ENCODE measurements at places on chromosomes 2 and 18.

DNA sequence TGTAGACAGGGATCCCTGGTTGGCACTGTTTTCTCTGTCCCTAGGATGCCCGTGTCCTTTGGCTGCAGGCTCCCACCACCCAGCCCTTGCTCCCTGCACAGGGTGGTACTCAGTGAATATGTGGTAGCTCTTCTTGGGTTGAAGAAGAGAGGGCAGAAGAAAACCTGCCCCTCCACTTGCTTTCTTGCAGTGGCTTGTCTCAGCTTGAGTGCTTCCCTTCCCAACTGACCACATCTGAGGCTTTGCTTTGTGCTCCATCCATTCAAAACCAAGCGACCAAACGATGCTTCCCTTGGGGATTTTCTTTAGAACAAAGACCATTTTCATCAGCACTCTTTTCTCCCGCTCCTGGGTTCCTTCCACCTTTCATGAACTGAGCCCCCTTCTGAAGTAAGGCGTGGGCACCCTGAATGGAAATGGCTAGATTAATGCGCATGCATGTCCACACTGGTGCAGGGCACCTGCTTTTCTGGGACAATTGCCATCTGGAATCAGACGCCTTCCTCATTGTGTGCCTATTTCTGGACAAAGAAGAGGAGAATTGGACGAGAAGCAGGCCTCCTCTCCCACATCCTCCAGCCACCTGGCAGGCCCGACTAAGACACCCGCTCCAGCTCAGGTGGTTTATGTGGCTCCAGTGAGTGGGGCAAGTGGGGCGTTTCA, 59.1 kb downstream of the ARL4C start:
- DNase-seq, result no peak

GRCh38 chr2:932320-933115, 18.1 kb upstream of the SNTG2 start:
- no peak for DNase-seq

DNA sequence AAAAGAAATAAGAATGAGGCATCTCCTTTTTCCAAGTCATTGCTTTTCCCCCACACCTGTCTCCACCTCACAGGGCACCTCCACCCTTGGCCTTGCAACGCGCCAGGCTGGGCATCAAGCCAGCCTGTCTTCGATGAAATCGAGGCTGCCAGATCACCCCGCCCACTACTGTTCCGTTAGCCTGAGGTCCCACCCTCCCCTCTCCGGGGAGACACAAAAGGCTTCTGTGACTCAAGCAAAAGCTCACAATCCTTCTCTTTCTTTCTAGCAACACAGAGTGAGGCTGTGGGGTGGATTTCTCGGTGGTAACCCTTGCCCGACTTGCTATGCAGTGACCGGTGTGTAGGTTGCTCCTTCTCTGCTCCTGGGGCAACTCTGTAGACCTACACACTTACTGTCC, 9.9 kb downstream of the TNP1 start:
- no peak for DNase-seq

GRCh38 chr2:68432696-68433658, 34.1 kb downstream of the FBXO48 start:
- DNase-seq, result no peak

GRCh38 chr2:62913311-62913710, 137.3 kb upstream of the OTX1 start:
- DNase-seq, result no peak

DNA sequence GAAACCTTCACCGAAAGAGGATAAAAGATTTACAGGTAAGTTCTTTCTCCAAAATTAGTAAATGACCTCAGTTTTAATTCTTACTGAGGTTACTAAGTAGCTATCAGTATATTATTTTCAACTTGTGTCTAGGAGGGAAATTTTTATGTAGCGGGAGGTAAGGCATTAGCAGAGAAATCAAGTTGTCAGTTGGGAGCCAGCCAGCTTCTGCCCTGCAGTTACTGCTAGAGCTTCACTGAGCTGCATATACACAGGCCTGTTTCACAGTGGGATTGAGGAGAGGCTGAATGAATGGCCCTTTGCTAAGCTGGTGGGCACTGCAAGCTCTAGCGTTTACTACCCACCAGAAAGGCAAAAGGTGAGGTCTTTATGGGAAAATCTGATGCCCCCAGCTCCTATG, 105.7 kb downstream of the ACAA2 start:
- DNase-seq, result no peak

DNA sequence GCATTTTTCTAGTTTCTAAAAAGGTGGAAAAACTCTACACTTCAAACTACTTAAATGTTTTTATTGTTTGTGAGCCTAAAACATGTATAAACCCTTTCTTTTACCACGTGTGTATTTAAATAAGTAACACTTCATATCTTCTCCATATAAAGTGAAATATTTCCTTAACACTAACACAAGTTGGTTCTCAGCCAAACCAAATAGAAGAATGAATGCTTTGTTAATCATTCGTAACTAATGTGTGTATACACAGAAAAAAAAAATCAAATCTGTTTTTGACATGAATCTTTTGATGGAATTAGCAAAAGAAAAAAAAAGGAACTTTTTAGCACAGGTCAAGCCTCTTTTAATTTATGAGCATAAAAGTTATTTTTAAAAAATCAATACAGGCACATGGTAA, 89.3 kb downstream of the EHBP1 start:
- peak; percentile 56 for DNase-seq

GRCh38 chr2:119015845-119016244, 73.9 kb downstream of the MARCO start:
- DNase-seq, result no peak

GRCh38 chr2:151730262-151730975, 3.9 kb downstream of the NEB start:
- DNase-seq, result no peak

- peak; percentile 62 for DNase-seq
Observed at GRCh38 chr2:144703852-144704708, 184.2 kb upstream of the ZEB2 start.

- DNase-seq, result no peak
Observed at GRCh38 chr2:152303951-152304350, 31.0 kb upstream of the FMNL2 start.

- no peak for DNase-seq
Observed at GRCh38 chr2:2799151-2799697, 468.1 kb upstream of the MYT1L start.

- DNase-seq, result no peak
Observed at GRCh38 chr18:68376926-68377325, 338.0 kb downstream of the TMX3 start.

DNA sequence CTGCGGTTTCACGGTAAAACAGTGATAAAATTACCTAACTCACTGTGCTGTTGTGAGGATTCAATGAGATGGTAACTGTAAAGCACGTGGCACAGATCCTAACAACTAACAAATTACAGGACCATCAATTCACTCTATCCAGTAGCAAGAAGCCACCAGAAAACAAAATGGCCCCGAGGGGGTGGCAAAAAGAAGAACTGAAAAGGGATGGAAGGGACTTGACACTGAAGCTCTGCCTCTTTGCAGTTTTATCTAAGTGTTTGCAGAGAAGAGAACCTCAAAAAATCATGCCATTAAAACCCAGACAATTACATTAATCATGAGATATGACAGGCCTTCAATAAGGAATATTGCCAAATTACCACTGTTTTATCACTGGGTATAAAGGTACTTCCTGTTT, 46.7 kb downstream of the IRS1 start:
- no peak for DNase-seq

DNA sequence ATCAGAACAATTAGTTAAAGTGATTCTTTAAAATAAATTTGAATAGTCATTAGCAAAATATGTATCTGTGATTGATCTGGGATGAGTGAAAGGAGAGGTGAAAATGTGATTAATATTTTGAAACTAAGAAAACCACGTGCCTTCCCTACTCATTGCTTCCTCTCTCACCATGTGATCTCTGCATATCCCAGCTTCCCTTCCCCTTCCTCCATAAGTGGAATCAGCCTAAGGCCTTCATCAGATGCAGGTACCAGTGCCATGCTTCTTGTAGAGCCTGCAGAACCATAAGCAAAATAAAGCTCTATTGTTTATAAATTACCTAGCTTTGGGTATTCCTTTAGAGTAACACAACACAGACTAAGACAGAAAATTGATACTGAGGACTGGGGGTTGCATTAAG, 11.2 kb upstream of the STAT1 start:
- DNase-seq, result no peak

GRCh38 chr2:145511946-145512345, 992.0 kb upstream of the ZEB2 start:
- DNase-seq, result no peak

DNA sequence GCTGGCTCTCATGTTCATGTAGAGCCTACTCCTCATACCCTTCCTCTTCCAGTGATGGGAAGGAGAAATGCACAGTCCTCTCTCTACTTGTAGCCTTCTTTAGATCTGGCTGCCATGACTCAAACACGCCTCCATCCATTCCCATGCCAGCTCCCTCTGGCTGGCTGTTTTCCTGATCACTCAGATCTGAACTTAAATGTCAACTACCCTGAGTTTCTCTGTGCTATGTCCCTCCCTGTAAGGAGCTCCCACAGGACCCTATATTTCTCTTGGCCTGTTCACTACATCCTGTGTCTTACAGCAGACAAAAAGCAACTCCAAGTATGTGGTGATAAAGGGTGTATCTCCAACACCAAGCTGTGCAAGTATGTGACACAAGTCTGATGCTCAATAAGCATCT, 152.4 kb downstream of the TCF4 start:
- DNase-seq, result no peak

All from EL (cell line).